ENCODE measurements at places on chromosomes 12 and 14.
A peak's percentile ranks its signal among the peaks of the same experiment; 100 is the strongest.

DNA sequence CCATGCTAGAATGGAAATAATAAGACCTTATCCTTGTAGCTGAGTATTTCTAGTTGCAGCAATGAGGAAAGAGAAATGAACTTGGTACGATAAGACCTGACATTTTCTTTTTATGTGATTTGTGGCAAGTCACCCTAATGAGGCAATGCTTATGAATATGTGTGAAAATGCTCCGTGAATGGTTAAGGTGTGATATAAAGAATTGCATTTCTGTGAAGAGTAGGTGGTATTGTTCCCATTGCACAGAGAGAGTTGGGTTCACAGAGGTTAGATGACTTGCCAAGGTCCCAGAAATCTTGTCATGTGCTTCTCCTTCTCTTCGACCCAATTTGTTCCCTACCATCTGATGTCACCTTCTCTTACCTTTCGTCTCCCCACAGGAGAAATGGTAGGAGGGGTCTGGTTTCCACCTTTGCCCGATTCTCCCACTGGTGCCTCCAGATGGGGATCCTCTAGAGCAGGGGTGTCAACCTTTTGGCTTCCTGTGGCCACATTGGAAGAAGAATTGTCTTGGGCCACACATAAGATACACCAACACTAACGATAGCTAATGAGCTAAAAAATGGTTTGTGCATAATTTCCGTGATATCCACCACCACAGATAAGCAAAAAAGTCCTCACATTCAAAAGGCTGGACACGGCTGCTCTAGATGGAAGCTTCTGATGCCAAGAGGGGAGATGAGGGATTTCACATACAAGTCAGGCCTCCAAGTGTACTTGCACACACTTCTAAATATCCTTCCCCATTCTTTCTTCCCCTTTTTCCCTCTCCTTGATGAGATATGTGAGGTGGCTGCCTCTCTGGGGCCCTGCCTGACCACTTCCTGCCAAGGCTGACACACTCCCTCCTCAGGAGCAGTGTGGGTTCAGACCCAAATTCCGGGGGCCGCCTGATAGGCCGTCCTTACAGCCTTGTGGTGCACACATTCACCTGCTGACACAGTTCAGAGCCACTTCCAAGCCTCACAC lies 96.1 kb downstream of the PLXNC1 start:
- no peak for DNase-seq

DNA sequence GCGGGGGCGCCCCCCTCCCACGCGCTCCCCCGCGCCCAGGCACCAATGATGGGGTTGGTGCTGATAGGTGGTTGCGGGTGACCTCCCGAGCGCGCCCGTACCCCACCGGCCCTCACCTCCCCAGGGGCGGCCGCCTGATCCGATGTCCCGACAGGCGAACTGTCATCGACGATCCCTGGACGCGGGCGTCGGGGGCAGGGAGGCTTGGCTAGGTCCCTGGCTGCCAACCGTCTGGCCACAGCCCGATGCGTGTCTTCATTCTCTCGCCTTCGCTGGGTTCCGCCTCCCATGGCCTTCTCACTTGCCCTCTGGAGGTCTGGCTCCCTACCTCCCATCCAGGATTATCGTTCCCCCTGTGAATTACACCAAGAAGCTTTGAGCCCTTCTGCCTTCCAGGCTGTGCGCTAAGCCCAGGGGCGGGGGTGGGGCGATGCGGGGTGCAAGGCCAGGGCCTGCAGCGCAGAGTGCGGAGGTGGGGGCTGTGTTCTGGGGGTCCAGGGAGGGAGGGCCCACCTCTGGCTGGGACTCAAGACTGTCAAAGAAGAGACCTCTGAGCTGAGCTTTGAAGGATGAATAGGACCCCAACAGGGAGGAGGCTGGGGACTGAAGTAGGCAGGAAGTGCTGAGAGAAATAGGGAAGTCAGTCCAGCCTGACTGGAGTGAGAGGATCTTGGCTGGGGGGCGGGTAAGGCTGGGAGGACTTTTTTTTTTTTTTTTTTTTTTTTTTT lies 7.7 kb upstream of the RACGAP1 start:
- DNase-seq: no peak

GRCh38 chr14:100434911-100435438 lies 111.8 kb downstream of the SLC25A47 start:
- DNase-seq: no peak

DNA sequence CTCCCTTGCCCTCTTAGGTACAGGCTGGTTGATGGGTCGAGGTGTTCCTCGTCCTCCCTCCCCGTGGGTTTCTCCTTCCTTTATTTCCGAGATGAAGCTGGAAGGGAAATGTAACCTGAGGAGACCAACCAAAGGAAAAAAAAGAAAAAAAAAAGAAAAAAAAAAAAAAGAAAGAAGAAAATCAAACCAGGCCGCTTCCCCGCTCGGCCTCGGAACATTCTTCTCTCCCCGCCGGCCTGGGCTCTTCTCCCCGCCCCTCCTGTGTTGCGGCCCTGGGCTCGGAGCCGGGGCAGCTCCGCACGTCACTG lies 1.6 kb upstream of the NFATC4 start:
- no peak for DNase-seq

DNA sequence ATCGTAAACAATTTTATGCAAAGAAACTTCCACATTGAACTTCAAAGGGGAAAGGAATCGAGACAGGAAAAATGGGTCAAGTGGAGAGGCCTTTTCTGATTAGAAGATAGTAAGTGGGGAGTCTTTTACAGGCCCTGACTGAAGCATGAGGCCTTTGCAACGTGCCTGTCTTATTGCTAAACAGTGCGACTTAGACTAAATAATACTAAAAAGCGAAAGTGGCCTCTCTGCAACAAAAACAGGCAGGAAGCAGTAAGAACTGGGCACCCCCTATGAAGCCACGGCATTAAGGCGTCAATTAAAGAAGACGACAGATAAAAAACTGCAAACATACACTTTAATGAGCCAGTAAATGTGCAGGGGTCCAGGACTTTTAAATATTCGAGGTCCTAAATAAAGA lies 283.4 kb upstream of the GRIP1 start:
- DNase-seq: no peak

DNA sequence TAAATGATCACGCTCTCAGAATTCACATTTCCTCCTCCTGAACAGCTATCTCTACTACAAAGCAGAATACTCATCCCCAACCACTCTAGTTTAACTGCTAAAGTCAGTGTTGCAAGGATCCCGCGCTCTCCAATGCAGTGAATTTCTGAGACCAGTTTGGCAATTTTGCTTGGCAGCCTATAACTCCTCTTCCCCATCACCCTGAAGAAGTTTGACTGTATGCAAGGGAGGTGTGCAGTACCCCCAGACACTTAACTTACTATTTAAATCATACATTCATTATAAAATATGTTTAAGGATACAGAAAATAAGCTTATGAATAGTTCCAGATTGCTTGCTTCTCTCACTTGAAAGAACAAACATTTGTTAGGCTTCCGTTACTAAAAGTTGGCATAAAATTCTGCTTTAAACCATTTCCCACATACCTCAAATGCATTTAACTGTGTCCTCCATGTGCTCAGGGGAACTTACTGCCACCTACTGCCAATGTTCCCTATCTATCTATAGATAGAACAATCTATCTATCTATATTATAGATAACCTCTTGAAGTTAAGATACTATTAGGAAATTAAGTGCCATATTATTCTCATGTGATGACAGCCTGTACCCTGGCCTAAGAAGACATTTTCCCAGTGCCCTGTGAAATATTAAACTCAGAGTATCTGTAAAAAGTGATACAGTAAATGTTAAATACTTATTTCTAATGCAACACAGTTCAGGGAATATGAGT lies 2.4 kb downstream of the LGR5 start:
- DNase-seq: no peak

DNA sequence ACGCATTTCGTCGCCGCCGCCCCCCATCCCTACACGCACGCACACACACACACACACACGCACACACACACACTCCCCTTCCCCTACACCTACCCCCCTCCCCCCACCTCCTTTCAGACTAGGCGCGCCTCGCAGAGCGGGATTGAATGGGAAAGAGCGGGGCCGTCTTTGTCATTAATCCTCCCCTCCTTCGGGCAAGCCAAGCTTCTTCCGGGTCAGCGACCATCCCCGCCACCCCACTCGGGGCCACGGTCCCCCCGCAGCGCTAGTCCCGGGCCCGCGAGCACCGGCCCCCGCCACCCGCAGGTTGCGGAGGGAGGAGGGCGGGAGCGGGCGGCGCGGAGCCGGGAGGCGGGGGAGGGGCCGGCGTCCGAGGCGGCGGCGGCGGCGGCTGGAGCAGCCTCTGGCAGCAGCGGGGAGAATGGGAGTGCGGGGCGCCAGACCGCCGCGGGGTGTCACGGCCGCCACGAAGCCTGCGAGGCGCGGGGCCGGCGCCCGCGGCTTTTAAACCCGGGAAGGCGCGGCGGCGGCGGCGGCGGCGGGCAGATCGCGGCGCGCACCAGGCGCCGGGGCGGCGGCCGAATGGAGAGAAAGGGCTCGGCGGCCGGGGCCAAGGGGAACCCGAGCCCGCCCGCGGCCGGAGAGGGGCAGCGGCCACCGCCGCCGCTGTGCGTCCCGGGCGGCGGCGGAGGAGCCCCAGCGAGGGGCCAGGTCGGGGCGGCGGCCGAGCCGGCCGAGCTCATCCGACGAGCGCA lies at the start of gene TTC9:
TTC9 (plus strand) TSS at position 369 of the 755 bp plus-strand sequence; CDS start at position 583, 214 bp downstream.
- DNase-seq: peak; percentile 60

DNA sequence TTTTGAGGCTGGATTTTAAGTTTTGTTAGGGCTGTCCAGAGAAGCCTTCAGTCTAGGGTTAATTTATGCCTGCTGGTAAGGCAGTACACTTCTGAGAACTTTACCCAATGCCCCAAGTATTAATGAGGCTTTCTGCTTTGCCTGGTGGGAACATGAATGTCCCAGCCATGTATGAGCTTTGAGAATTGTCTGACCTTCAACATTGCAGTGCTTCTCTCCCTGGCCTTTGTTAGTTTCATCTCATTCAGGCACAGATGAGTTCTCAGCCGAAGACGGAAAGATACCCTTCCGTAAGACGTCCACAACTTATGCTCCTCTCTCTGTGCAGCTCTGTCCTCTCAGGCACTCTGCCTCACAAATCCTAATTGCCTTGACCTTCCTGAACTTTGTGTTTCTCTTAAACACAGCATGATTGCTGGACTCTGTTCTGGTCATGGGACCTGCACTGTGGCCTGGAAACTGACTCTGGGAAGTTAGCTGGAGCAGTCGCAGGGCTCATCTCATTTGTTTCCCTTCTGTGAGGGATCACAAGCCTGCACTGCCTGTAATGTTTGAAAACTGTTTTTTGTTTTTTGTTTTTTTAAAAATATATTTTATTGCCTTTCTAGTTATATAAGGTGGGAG lies 15.7 kb downstream of the CHPT1 start:
- no peak for DNase-seq

DNA sequence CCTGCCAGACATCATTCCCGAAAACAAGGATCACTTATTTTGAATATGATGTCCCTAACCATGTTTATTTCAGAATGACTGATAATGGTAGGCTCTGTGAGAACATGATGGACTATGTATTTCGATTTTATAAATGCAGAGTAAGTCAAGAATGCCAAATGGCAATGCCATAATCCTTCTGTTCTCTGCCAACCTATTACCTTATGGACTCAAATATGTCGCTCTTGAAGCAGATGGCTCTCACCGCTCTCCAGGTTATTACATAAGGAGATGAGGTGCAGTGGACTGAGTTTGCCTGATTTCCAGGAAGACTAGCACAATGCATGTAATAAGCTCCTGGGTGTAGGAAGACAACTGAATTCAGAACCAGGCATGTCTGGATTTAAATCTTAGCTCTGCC lies 227.2 kb downstream of the BTG1 start:
- DNase-seq: no peak

GRCh38 chr14:91082282-91082681 lies 21.8 kb upstream of the RPS6KA5 start:
- DNase-seq: no peak

- DNase-seq: no peak
Observed at GRCh38 chr14:21917699-21918436, 244.2 kb upstream of the OR4E1 start.

DNA sequence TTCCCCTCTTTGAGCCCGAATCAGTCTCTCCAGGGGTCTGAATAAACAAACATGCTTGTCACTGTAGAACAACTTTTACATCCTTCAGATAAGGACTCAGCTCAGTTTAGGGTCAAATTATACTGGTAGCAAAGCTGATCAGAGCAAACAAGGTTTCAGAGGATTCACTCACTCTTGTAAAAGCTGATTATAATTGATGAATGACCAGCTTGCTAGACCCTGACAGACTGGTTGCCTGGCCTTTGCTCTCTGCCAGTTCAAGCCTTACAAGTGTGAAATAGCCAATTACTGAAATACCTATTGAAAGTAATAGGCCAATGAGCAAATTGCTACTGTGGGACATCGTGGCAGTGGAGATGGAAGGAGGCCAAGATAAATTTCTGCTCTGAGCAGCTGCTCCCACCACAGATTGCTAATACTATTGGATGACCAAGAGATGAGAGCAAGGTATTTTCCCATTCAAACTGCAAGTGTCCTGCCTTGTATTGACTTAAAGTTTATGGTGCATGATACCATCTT lies 177.6 kb downstream of the PDZRN4 start:
- no peak for DNase-seq

- no peak for DNase-seq
Observed at GRCh38 chr12:2895051-2895451, 4.4 kb downstream of the TULP3 start.

- DNase-seq: no peak
Observed at GRCh38 chr14:22311636-22312035, 277.4 kb downstream of the DAD1 start.

DNA sequence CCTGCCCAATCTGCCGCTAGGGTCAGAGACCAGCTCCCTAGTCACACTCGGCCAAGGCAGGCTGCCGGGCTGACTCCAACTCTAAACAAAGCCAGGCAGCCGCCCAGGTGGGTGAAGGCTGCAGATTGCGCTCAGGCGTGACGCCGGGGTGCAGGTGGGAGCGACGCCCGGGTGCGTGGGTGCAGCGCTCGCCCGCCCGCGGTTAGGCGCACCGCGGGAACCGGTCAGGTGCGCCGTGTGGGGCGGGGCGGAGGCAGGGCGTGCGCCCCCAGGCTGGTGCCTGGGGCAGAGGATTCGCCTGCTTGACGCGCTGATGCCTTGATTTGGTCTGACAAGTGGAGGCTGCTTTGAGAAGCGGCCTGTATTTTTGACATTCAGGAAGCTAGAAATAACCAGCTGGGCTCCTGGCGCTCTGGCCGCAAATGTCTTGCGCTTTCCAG lies 126.7 kb upstream of the HIF1A start:
- no peak for DNase-seq

DNA sequence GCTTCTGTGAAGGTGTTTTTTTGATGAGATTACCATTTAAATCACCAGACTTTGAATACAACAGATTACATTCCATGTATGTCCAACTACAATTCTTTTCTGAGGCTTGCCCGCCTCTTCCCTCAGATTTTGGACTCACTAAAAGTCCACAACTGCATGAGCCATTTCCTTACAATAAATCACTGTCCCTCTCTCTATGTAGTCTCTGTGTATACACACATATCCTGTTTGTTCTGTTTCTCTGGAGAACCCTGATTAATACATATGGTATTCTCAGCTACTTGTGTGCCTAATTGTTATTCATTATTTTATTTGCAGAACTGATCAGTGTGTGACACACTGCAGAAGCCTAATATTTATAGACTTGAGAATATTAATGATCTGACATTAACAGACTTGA lies 2.4 kb upstream of the MIPOL1 start:
- DNase-seq: no peak

GRCh38 chr12:42426746-42427145 lies 100.8 kb downstream of the PPHLN1 start:
- no peak for DNase-seq
